IMR-90 (cell line): ENCODE measurements at places on chromosomes 6 and 20.

DNA sequence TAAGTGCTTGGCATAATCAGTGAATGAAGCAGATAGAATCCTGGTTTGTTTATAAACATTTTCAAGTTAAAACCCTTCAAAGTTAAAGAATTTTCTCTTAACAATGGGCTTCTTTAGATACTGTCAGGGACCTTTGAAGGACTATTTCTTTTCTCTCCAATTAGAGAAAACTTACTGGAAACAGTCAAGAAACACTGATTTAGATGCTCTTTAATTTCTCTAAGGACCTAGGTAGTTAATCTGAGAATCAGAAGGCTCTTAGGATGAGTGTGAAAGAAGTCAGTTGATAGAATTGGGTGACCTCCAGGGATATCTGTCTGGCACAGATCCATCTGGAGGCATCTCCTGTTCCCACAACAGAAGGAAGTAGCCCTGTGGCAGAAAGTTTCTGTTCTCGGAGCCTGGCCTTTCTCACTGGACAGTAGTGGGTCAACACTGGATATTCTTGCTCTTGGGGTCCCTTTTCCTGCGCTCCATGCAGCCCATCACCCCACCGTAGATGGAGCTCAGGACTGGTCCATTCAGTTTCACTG lies 22.5 kb downstream of the KIAA0408 start:
- no peak for DNase-seq

GRCh38 chr6:31419842-31420241 lies 16.4 kb downstream of the MICA start:
- no peak for DNase-seq

GRCh38 chr6:16334671-16335070 lies 96.3 kb downstream of the GMPR start:
- DNase-seq = peak; percentile 94

DNA sequence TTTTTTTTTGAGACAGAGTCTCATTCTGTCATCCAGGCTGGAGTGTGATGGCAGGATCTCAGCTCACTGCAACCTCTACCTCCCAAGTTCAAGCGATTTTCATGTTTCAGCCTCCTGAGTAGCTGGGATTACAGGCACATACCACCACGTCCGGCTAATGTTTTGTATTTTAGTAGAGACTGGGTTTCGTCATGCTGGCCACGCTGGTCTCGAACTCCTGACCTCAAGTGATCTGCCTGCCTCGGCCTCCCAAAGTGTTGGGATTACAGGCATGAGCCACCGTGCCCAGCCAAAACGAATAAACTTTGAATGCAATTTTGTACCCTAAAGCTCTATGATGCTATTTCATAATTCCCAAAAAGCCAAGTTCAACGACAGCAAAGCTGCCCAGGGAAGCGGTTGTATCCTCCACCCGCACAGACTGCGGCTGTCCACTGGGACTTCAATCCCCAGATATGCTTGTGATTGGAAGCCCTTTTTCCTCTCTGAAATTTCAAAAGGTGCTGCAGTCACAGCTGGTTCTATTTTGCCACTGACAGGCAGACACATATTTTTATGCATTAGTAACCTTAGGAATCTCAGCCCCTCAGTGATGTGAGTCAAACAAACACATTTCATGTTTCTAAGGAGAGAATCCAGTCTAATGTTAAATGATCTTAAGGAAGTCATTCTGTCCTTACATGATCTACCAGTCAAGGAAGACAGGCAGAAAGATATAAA lies 8.7 kb upstream of the RAMACL start:
- DNase-seq = peak; percentile 92

DNA sequence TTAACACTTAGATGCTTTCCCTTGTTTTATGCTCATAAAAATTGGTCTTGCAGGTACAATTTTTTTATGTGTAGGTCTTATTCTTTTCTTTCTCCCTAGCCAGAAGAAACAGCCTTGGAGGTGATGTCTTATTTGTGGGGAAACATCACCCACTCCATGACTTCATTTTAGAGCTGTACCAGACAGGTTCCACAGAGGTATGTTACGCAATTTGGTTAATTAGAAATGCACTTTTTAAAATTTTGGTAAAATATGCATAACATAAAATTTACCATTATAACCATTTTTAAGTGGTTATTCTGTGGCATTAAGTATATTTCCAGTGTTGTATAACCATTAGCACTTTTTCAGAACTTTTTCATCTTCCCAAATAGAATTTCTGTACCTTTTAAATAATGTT lies 41.3 kb downstream of the NKX2-4 start:
- no peak for DNase-seq

GRCh38 chr6:100862063-100862462 lies 19.1 kb downstream of the ASCC3 start:
- no peak for DNase-seq

- DNase-seq = peak; percentile 37
These were observed 93.6 kb downstream of the SNAP91 start for GRCh38 chr6:83615025-83615999.

GRCh38 chr6:164731539-164731938 lies 577.9 kb downstream of the C6orf118 start:
- DNase-seq = no peak

- peak; percentile 15 for DNase-seq
These were observed 10.2 kb upstream of the MMS22L start for GRCh38 chr6:97293198-97293696.

DNA sequence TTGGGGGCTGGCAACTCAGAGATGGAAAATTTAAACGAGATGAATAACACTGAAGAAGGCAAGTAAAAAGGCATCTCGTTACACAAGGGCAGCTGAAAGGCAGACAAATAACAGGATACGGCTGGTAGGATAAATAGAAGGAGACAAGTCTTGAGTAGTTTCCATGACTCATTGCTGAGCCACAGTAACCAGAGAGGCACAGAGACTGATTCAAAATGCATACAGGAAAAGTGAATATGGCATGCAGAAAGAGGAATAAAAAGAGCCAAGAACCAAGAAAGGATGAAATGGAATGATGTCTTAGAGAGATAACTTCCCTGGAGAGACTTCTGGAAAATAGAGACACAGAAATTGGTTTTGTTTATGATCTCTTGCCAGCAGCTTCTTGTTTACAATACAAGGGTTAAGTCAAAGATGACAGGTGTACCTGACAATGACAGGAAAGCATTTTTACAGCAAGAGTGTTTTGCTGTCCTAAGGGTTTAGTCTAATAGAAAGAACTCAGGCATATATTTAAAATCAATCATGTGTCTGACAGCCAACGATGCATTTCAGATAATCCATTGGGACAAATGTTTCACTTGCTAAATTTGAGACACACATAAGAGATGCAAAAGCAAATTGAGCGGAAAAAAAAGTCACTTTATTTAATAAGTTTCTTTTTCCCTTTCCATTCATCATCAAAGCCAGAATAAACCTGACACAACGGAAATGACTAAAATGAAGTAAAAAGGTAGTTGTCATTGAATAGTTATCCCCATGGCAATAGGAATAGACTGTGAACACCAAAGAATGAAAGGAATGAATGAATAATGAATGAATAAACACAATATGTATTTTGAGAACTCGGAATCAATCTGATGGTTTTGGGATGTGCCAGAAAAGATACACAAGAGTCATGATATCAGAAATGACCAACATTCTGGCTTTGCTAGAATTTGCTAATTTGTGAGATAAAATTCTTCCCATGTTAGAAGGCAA lies 68.0 kb upstream of the KCNQ5 start:
- DNase-seq = peak; percentile 93

DNA sequence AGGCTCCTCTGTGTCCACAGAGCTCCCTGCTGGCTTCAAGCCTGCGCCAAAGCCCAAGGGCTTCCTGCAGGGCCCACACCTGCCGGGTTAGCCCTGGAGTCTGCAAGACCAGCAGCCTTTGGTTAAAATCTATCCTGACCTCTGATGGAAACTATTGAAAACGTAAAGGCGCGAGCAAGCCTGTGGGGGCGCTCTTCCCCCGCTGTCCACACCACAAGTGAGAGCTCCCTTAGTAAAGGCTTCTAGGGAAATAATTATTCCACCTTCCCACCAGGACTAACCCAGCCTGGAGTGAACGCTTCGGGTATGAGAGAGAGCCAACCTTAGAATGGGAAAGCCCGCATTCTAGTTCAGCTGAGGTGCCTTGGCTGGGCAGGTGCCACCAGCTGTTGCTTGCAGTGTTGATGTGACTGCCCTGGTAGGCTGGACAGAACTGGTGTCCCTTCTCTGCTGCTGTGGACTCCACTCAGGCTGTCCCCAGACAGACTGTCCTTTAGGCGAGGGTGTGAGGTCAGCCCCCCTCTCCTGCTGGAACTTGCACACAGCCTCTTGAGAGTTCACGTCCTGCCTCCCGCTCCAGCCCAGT lies 68.7 kb downstream of the SYTL3 start:
- DNase-seq = no peak
